ENCODE measurements at places on chromosomes 5 and 9.

GRCh38 chr9:76897804-76898525, 7.9 kb downstream of the PRUNE2 start:
- DNase-seq, result no peak

DNA sequence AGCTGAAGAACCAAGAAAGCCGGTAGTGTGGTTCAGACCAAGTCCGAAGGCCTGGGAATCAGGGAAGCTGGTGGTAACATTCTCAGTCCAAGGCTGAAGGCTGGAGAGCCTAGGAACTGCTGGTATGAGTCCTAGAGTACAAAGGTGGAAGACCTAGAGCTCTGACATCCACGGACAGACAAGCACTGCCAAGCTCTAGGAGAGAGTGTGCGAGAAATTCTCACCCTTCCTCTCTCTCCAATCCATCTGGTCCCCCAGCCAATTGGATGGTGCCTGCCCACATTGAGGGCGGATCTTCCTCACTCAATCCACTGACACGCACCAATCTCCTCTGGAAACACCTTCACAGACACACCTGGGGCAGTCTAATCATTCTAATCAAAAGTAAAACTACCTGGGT, 19.7 kb upstream of the ADAMTS19 start:
- no peak for DNase-seq

DNA sequence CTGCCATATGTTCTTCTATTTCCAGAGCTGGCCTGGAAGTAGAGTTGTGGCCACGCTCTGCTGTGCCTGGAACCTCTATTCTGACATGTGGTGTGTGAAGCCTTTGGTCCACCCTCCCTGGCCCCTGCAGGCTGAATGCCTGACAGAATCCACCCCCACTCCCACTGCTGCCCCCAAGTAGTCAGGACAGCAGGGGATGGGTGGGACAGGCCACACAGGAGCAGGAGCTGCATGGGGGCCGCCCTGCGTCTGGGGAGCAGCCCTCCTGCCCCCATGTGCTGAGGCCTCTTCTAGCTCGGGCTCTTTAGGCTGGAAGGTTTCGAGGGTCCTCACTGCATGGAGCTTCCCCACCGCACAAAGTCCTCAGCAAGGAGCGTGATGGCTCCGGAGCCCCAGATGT, 32.6 kb upstream of the IRX4 start:
- DNase-seq, result no peak

DNA sequence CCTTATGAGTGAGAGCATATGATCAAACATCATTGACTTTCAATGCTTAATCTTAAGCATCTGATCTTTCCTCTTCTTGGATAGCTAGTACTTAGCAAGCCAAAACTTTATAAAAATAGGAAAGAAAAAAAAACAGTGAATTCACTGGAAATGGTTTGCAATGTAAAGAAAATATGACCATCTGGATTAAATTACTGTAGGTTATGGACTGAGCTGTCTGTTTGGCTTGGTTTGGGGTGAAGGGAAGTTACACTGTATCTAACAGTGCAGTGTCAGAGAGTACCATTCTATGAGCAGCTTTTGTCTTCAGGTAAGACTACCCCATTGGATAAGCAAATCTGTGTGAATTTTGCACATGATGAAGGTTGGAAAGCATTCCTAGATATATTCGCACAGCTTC, 151.4 kb downstream of the TLE1 start:
- no peak for DNase-seq

- no peak for DNase-seq
These were observed 4.5 kb downstream of the DAP start for GRCh38 chr5:10756549-10756948.

DNA sequence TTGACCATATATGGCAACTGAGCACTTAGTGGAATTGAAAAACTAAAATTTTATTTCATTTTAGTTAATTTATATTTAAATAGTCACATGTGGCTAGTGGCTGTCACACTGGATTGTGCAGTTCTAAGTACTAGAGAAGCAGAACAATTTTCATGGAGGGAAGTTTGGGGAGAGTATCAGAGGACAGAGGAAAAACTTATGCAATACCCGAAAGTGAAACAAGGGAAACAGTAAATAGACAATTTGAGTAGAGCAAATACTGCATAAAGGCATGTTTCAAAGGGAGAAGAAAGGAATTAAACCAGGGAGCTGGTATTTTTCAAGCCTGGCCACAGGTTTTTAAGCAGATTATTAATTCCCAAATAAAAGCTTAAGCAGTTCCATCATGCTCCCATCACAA, 590.5 kb upstream of the RORB start:
- DNase-seq, result no peak

GRCh38 chr5:96146675-96147074, 185.0 kb upstream of the ELL2 start:
- no peak for DNase-seq

- peak; percentile 14 for DNase-seq
These were observed 42.3 kb upstream of the MOCS2 start for GRCh38 chr5:53151713-53152458.

DNA sequence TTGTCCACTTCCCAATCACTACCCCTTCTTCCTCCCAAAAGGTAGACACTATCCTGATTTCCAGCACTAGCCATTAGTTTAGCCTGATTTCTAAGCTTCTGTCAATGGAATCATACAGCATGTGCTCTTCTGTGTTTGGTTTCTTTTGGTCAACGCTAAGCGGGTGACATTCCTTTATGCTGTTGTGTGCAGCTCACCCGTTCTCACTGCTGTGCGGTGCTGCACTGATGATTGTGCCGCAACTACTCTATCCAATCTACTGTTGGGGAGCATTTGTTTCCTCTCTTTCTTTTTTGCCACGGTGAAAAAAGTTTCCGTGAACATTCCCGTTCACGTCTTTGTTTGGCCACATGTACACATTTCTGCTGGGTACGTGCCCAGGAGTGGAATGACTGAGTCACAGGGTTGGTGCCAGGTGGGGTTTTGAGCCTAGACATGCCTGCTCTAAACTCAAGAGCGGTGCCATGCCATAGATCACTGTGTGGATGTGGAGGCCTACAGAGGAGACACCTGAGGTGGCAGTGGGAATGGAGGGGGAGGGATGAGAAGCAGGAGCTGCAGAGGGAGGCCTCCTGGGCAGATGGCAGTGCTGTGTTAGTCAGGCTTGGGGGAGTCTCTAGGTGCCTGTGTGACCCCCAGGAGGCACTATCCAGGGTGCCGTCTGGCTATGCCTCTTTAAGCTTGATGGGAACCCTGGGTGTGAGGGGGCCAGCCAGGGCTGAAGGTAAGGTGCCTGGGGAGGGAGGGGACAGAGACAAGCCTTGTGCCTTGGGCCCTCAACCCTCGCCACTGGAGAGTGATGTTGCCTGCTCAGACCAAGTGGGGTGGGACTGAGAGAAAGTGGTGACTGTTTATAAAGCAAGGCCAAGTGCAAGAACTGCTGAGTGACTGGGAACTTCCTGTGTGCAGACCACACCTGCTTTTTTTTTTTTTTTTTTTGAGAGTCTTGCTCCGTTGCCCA, 11.4 kb upstream of the ANKRD33B start:
- no peak for DNase-seq

GRCh38 chr5:174319551-174319950, 274.0 kb downstream of the NSG2 start:
- no peak for DNase-seq

GRCh38 chr5:156893517-156893916, 43.4 kb downstream of the PPP1R2B start:
- no peak for DNase-seq

DNA sequence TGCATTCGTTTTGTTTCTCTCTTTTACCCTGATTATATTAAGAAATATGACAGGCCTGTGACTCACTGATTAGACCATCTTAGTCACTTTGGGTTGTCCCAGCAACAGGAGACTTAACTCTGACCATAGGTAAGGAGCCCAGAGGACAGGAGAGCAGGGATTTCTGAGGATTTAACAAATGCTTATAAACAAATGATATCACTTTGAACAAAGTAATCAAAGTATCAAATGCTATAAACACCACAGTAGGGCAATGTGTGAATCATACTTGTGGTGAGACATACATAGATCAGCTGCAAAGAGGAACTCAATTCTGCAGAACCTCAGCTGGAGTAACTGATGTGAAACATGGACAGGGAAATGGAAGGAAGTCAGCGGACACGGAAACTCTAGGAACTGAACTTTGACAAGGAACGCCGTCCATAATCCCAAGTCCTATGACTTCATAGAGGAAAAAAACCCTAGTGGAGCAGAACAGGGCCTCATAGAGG, 190.6 kb upstream of the MSX2 start:
- no peak for DNase-seq

DNA sequence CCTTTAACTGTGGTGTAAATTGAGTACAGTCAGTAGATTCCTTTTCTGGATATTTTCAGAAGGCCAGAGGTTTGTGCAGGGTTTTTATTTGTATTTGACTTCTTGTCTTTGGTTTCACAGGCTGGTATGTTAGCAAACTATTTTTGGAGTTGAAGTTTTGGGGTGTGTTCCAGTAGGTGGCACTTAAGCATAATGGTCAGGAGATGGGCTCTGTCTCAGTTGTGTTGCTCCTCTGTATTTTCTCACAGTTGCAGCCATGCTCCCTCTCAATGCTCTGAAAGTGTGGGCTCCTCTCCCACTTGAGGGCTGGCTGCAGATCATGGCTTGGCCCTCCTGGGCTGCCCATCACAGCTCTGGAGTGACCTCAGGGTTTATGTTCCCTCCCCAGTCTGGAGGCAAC, 267.0 kb upstream of the PCSK5 start:
- no peak for DNase-seq

DNA sequence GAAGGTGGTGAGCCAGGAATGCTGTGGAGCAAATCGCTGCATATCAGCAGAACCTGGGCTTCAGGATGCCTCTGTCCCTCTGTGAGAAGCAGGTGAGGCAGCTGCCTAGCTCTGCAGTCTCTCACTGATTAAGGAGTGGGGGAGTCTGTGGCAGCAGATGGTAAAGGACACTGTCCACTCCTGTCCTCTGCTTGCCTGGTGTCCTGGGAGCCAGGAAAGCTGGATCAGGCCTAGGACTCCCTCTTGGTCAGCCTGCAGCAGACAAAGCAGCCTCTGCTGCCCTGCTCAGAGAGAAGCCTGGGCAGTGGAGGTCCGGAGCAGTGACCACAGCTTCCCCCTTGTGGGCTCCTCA, 214.7 kb downstream of the HSPA4 start:
- no peak for DNase-seq

DNA sequence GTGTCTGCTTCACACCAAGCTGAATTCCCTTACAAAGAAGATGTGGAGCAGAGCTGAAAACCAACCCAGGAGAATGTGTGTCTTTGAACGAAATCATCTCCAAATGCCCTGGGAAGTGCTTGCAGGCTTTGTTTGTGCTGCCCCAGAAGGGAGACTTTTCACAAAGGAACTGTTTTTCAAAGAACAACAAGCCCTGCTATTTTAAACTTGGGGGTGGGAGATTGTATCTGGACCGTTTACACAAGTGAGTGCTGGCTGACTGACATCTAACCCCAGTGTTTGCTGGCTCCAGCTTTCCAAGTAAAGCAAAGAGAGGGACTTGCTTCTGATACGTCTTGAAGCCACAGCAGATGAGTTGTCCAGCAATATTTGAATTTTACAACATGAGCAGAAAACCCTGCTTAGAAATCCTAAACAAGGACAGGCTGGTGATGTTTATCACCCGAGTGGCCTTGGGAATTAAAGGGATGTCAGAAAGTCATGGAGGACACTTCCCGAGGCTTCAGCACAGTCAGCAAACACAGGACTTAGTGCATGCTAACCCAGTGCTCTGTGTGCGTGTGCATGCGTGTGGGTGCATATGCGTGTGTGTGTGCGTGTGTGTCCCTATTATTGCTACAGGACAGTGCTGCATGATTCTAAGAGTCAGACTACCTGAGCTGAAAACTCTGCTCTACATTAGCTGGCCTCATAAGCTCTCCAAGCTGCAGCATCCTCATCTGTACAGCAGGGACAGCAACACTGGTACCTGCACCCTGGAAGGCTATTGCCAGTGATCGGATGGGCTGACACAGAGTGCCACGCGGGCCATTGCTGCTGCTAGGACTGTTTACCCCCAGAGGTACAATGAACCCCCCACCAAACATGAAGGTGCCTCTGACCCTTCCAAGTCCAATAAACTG, 1.4 kb downstream of the ADAMTS12 start:
- DNase-seq, result no peak

- DNase-seq, result no peak
These were observed 134.9 kb downstream of the TMEM167A start for GRCh38 chr5:82942083-82942881.

DNA sequence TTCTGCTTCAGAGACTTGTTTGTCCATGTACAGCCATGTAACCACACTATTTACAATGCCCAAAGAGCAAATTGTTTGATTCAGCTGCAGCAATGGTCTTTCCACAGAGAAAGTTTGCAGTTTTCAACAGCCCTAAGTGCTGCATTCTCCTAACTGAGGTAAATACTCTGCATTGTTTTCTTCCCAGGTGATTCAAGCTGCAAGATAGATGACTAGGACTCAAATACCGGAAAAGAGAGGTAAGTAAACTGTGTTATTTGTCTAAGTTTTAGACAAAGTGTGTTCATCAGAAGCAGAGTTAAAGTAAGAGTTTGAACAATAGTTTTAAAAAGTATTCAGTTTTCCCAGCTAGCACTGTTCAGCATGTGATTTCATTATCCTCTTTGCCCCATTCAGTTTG, 1046.7 kb upstream of the C9orf72 start:
- no peak for DNase-seq

DNA sequence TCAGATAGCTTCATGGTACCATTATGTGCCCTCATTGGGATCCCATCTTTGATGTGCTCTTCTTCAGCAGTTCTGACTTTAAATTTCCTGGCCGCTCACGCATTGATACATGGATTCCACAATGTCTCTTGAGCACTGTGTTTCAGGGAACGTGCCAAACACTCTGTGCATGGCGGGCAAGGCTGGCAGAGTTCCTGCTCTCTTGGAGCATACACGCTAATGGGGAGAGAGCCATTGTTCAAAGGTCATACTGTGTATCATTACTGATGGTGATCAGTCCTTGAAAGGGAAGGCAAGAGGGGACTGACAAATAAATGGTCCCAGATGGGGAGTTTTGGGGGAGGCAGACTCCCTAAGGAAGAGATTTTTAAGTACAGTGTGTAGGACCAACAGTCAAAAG, 52.3 kb downstream of the AMBP start:
- DNase-seq, result no peak

DNA sequence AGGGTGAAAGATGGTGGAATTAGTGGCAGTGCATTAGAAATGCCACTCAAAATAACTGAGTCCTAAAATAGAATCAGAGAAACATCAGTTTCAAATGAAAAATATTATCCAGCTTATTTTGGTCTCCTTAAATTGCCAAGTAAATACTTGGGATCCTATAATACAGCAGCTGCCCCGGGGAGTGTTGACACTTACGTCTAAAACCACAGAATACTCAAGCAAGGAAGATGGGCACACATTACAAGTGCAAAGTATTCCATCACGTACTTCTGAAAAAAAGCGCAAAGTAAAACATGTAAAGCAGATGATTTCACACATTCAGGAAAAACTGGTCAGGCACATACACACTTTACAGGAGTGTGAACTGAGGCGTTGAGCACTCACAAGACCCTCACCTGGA, 2.4 kb upstream of the ARHGEF37 start:
- no peak for DNase-seq

- DNase-seq, result no peak
These were observed 993.0 kb downstream of the MAT2B start for GRCh38 chr5:164498438-164498837.

DNA sequence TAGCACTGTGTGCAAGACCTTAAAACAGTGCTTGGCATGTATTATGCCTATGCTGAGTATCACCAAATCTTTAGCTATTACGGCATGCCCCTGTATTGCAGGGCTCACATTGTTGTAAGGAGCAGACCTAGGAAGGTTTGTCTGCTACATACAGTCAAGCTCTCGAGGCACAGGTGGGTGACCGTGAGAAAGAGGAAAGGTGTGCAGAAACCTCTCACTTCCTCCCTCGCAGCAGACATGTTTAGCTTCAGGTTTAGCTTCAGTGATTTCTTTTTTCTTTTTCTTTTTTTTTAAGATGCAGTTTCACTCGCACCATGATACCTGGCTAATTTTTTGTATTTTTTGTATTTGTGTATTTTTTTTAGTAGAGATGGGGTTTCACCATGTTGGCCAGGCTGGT, 275.8 kb upstream of the RIOK2 start:
- no peak for DNase-seq
